ENCODE measurements at places on chromosomes 6 and 20. TPM values are rescaled to one million over a fixed set of nuclear protein-coding genes. Genes with fewer than 3 reads are reported as not detected.

Gene ADGB
- polyA plus RNA-seq = 0.62 TPM

Gene C20orf202
- polyA plus RNA-seq = 0.43 TPM

Gene CGA
- polyA plus RNA-seq = 0.38 TPM

Gene MAK
- 3.3 TPM for polyA plus RNA-seq

Gene OARD1
- 66.1 TPM for polyA plus RNA-seq

DNA sequence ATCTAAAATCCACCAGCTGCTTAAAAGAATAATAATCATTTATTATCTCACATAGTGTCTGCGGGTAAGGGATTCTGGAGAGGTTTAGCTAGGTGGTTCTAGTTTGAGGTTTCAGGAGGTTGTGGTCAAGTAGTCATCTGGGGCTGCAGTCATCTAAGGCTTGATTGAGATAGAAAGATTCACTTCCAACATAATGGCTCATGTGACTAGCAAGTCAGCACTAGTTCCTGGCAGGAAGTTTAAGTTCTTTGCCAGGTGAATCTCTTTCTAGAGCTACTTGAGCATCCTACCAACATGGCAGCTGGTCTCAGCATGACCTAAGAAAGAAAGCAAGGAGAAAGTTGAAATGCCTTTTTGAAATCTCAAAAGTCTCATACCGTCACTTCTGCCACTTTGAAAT lies 128.8 kb downstream of the EDN1 start:
- no peak for DNase-seq

DNA sequence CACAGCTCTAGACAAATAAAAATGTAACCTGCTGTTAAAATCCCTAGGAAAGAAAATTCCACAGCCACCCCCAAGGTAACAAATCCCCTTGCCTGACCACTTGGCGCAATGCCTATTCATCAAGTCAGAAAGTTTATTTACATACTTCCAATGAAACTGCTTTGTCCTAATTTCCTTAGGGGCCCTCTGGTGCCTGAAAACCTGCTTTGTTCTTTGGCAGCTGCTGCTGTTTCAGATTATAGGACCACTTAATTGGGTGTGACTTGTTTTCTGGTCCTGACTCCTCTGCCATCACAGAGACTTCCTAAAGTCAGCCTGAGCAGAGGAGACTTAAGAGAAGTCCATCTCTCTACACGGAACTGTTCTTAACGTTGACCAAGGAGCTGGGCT lies 323.6 kb downstream of the UBE3D start:
- no peak for DNase-seq

DNA sequence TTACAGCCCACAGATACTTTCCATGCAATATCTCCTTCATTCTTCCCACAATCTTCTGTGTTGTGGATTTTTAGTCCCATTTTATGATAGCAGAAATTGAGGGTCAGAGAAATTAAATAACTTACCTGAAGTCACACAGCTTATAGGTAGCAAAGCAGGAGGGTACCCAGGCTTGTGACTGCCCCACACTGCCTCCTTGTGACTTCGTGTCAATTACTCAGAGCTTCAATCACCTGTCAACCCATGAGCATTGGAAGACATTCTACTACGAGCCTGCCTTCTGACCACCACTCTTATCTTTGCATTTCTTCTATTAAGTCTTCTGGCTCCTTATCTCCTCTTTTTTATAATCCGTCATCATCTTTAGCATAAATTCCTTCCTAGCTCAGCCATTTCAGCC lies 71.6 kb upstream of the NRSN1 start:
- no peak for DNase-seq

DNA sequence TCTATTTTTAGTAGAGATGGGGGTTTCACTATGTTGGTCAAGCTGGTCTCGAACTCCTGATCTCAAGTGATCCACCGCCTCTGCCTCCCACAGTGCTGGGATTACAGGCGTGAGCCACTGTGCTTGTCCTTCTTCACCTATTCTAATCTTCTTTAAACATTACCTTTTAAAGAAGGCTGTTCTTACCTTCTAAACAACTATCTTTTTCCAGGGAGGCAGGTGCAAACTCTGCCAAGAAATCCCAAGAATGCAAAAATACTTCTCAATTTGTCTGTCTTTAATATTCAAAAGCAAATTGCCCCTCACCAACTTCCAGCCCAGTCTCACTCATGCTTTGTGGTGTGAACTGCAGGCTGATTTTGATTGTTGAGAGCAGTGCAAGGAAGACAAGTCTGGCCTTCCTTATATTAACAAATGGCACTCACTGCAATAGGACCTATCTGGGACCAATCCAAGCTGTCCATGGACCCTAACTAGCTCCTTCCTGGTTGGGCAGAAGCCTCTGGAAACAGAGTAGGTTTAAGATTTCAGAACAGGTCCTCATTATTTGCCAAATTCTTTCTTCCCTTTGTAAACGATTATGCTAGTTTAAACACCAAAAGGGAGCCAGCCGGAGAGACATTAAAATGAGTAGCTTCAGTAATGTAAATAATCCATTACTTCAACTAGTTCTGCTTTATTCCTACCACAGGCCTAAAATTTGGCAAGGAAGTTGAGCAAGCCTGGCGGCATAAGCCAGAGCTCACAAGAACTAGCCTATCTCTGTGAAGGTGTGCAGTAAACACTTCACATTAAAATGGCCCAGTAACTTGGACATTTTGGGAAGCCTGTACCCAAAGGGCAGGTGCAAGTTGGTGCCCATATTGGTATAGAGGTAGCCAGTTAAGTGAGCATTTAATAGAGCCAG lies 1.6 kb downstream of the SCAND1 start:
- DNase-seq = no peak

DNA sequence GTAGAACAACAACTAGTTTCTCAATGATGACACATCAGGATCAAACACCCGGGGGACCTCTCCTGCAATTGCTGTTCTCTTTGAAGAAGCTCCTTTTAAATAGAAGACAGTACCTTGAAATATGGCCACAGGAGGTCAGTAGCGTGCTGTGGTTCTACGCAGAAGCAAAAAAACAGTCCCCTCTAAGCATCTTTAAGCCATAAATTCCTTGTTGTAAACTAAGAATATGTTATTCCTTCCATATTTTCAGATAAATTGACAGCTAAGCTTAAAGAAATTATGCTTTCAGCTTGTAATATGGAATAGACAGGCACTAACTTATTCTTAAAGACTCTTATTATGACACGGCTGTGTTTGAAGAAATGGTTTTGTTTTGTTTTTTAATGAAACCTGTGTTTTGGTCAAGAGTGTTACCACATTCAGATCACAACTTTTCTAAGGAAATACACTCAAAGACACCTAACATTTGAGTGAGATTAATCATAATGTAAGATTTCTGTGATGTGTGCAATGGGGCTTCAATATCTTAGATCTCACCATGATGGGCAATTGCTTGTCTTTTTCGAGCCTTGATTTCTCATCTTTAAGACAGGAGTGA lies 49.7 kb upstream of the IL20RA start:
- peak; percentile 64 for DNase-seq

DNA sequence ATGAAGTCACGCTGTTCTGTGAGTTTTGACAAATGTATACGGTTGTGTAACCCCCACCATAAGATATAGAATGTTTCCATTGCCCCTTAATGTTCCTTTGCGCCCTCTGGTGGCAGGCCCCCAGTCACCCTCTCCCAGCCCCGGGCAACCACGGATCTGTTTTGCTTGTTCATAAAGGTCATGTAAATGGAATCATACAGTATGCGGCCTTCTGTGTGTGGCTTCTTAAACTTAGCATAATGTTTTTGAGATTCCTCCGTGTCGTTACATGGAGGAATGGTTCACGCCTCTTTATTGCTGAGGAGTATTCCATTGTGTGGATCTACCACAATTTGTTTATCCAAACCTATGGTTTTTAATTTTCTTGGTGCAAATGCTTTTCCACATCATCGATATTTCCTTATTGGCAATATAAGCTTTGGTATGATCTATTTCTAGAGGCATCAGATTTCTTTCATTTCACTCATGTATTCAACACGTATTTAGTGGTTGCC lies 28.4 kb downstream of the LYRM2 start:
- no peak for DNase-seq

DNA sequence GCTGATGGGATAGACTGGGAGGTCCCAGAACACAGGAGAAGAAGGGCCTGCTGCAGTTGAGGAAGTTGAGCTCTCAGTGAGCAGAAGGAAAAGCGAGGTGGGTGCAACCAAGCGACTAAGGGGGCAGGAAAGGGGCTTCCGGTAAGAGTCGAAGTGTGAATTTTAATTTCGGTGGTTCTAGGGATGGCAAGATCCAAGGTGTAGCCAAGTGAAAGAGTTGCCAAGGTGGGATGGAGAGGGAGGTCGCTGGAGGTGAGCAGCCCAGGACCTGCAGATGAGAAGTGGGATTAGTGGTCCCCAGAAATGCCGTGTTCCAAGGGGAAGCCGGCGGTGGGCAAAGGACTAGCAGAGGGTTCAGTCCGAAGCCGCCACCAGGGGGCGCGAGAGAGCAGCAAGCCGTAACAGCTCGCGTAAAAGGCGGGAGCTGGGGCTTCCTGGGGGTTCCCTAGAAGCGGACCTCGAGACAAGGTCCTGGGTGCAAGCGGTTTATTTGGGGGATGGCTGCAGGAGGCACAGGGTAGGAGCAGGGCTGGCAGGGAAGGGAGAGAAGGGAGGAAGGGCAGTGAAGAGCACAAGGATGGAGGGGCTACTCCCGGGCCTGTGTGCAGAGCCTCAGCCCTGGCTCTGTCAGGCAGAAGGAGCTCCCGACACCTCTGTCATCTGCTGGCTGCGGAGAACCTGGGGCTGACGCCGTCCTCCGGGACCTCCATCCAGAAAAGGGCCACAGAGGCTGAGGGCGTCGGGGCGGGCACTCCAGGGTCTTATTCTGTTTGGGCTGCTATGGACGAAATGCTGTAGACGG lies 103.6 kb downstream of the PAX1 start:
- peak; percentile 25 for DNase-seq

GRCh38 chr6:153167061-153167891 lies 36.2 kb upstream of the RGS17 start:
- DNase-seq = no peak

DNA sequence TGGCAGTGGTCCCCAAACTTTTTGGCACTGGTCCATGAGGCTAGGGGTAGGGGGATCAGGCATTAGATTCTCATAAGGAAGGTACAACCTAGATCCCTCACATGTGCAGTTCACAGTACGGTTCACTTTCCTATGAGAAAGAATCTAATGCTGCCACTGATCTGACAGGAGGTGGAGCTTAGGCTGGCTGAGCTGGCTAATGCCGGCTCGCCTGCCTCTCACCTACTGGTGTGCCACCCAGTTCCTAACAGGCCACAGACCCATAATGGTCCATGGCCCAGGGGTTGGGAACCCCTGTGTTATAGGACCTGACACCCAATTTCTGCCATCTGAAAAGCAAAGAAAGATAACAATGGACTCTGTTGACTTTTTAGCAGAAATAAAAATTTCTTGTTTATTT lies 199.6 kb downstream of the GMPR start:
- no peak for DNase-seq

DNA sequence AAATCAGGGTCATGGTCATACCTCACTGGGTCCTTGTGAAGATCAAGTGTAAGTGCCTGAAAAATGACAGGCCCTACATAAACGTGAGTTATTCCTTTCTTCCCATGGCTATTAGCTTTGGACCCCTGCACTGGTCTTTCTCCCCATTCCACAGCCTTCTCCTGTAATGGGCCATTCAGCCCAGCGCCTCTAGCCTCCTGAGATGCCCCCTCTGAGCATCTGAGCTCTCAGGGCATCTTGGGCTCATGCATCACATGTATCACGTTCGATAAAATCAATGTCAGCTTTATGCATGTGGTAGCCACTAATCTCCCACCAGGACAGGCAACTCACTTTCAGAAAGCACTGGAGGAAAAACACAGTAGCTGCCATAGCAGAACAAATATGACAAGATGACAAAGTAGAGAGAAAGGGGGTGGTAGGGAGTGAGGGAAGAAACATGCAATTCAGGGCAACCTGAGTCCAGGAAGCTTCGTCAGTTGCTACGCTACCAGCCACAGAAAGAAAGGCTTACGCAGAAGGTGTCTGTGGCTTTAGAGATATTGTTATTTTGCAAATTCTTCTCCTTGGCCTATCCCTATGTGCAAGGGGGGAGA lies 498.8 kb downstream of the PTPRT start:
- no peak for DNase-seq

DNA sequence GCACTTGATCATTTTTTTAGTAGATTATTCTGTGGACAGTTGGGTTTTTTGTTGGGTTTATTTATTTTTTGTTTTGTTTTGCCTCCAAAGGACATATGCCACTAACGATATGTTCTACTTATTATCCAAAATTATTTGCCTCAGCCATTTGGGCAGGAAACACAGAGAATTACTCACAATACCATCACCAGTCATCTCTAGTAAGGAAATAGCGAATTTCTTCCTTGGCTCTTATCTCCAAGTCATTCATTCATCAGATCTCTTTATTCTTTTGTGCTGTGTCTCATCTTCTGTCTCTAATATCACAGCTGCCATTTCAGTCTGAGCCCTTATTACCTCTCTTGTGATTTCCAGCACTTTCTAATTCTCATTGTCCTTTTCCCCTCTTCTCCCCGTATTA lies 130.4 kb upstream of the SMLR1 start:
- DNase-seq = no peak

GRCh38 chr6:132708002-132708401 lies 5.9 kb downstream of the VNN1 start:
- no peak for DNase-seq

DNA sequence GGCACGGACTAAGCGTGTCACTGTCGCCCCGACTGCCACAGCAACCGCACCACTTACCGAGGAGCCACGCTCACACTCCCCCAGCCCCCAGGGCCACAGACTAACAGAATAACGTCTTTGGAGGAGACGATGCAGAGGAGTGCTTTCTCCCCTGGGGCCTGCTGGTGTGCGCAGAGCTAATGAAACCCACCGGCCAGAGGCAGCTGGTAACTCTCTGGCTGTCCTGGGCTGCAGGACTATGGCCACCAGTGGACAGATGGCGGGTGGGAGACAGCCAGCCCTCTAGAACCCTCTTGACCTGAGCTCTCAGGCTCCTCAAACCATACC lies 228.0 kb downstream of the DLL1 start:
- DNase-seq = no peak

GRCh38 chr6:46170357-46171289 lies at the start of gene ENPP5:
Gene ENPP5, minus strand, starts transcription at chr6:46170980. Its CDS starts 2,718 bp downstream, at chr6:46168262.
- peak; percentile 84 for DNase-seq

DNA sequence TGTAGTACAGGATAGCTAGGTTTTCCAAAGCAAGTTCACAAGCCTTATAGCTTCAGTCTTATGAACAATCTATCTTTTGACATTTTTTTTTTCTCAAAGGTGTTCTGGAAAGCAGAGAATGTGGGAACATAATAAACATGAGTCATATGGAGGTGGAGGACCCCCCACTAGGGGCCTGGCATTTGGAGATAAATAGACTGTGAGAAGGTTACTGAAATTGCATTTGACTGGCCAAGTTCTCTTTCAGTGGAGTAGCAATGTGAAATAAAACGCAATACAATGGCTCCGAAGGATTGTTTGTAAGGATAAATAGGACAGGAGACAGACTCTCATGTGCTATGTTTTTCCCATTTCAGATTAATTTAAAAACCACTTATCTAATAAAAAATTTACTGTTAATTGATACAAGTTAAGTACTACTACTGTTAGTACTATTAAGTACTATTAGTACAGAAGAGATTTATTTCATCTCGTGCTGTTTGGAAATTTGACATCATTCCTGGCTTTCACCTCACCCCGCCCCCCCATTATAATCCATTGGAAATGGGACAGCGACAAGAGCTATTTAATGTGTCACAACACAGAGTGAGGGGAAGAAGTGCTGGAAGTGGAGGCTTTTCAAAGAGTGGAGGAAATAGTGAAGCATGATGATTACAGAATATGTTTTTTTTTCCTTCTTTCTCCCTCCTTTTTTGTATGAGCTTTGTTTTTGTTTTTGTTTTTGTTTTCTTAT lies 122.6 kb upstream of the ID4 start:
- no peak for DNase-seq
